Stimulated activated CD4-positive, alpha-beta T cell treated with anti-CD3 and anti-CD28 coated beads, TNF-alpha, amount 100 ng/mL, for 24 hours (primary cell): ENCODE measurements at places on chromosomes 11 and 22.

DNA sequence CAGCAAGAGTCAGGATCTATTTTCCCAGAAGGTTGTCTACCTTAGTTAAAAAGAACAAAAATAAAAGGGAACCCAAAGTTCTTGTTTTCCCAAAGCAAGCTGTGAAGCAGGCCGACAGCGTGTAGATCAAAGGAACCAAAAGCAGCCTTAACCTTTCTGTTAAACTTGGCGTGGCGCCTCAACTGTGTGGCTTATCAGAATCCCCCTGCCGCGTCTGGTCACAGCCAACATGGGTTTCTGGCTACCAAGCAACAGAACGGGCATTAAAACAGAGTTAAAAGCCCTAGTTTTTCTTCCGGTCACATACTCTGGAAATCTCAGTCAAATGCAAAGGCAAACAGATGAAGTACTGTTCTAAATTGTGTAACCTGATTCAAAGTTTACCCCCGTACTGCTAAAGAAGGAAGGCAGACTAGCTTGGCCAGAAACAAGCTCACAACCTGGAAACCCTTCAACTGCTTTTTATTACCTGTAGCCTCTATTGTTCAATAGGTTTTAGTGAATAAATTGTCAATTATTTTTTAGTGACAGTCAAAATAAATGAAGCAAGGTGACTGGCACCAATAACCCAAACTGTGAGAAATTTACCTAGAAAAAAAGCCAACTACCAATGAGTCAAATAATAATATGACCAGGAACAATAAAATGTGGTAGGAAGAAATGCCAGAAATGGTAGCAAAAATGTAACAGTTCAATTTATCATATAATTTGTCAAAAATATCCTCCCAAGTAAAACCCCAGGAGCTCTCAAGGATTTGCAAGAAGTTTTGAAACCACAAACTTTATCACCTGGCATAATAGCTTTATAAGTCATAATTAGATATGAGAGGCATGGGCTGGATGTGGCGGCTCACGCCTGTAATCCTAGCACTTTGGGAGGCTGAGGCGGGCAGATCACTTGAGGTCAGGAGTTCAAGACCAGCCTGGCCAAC, 21.4 kb downstream of the CHKA start:
- DNase-seq, result no peak

- DNase-seq, result no peak
These were observed 48.8 kb downstream of the MN1 start for GRCh38 chr22:27752771-27753170.

DNA sequence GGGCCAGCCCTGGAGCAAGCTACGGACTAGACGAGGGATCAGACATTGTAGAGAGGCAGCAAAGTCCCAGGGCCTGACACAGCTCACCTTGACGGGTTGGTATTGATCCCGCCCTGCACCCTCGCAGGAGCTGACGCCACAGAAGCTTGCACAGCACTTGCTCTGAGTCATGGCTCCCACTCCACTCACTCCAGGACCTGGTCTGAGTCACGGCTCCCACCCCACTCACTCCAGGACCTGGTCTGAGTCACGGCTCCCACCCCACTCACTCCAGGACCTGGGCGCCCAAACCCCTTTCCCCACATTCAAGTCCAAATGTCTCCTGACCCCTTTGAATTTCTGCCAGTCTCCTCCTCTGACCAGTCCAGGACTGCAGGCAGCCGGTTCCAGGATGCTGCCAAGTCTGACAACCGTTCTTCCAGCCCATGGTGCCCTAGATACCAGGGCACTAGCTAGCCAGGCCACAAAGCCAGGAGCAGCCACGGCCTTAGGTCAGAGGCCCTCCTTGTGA, 6.0 kb upstream of the PNPLA5 start:
- DNase-seq, result no peak

GRCh38 chr11:105923252-105923651, 98.8 kb downstream of the MSANTD4 start:
- no peak for DNase-seq

- no peak for DNase-seq
These were observed 207.0 kb downstream of the MN1 start for GRCh38 chr22:27594474-27595134.

GRCh38 chr22:23072077-23072910, 2.0 kb downstream of the GNAZ start:
- DNase-seq, result no peak
